Activated CD8-positive, alpha-beta memory T cell treated with anti-CD3 and anti-CD28 coated beads for 4 hours (primary cell): ENCODE measurements at places on chromosomes 4 and X.

GRCh38 chr4:114783215-114783595, 184.6 kb downstream of the UGT8 start:
- no peak for DNase-seq

DNA sequence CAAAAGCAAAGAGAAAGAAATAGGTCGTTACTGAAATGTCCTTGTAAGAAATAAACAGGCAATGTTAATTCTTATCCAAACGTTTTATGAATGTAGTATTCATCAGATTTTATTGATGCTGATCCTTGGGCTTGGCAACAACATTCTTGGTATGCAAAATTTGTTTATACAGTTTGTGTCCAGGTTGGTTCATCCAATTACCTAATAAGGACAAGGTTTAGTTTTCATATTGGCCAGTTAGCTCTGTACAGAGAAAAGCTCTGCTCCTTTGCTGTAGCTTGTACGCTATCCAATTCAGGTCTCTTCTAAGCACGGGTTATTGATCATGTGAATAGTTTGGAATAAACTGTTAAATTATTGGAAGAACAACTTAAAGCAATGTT, 14.4 kb upstream of the CCNG2 start:
- no peak for DNase-seq

DNA sequence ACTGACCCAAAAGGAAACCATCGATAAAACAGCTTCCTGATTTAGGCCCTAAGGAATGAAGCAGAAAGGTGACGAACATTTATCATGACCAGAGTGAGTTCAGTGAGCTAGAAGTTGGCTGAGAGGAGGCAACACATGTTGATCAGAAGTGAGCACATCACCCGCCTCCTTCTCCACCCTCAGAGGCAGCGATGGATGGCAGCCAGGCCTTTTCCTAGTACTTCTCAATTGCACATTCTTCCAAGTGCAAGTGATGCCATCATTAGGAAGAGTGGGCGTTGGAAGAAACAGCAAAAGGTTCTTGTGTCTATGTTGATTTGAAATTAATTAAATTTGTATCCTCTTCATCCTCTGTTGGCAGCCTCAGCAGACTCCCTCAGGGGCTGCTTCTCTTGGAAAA, 51.7 kb downstream of the TMEM154 start:
- DNase-seq = no peak

- DNase-seq = no peak
Measured at GRCh38 chrX:150766351-150767044, 73.3 kb downstream of the MTMR1 start.

GRCh38 chrX:109578916-109579315, 42.3 kb downstream of the NXT2 start:
- no peak for DNase-seq
